ENCODE measurements at places on chromosomes 7 and 10. TPM values are rescaled to one million over a fixed set of nuclear protein-coding genes. Genes with fewer than 3 reads are reported as not detected.

DNA sequence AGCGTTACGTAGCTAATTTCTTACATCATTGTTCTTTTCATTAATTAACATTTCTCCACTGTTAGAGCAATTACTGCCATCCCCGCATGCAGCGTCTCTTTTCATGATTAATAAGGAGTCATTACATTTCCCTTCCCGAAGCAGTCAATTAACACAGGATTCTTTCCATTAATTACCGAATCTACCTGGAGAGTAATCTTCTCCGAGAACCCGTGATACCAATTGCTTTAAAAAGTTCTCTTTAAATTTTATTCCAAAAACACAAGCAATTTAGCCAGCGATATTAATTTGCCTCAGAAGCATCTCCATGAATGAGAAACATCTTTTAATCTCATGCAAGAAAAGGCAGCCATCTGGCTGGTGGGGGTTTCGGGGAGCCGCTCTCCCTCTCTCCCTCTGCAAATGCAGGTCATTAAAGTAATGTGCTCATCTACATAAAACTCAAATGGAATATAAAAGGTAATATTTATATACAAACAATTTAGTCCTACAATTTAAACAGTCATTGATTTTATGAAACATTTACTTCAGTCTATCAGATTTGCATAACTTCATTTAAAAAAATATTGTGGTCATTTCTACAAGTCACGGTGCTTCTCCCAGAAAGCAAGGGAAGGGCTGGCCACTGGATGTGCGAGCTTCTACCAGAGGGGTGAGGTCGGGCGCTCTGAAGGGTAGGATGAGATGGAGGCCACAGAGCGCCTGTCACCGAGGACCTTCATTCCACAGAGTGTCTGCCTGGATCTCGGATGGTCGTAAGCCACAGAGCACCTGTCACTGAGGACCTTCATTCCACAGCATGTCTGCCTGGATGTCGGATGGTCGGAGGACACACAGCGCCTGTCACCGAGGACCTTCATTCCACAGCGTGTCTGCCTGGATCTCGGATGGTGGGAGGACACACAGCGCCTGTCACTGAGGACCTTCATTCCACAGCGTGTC lies 145.0 kb downstream of the WDR37 start:
- no peak overlapping the region for H3K27ac ChIP-seq
- H3K27me3 ChIP-seq: no peaks in the 10 kb centered on the region
- no peaks in the 10 kb centered on the region for H3K4me1 ChIP-seq
- no peak overlapping the region for H3K4me3 ChIP-seq
- no peak for DNase-seq
- no peaks in the 10 kb centered on the region for H3K36me3 ChIP-seq

GRCh38 chr10:80599424-80599847 lies 61.7 kb downstream of the SH2D4B start:
- no peak for DNase-seq
- H3K4me1 ChIP-seq: no peaks in the 10 kb centered on the region
- no peak overlapping the region for H3K4me3 ChIP-seq
- no peaks in the 10 kb centered on the region for H3K36me3 ChIP-seq
- no peak overlapping the region for H3K27ac ChIP-seq

NUDT13 gene
- 2.0 TPM for total RNA-seq

MACC1 gene
- total RNA-seq: not detected
